ENCODE measurements at places on chromosomes 12 and 14.

DNA sequence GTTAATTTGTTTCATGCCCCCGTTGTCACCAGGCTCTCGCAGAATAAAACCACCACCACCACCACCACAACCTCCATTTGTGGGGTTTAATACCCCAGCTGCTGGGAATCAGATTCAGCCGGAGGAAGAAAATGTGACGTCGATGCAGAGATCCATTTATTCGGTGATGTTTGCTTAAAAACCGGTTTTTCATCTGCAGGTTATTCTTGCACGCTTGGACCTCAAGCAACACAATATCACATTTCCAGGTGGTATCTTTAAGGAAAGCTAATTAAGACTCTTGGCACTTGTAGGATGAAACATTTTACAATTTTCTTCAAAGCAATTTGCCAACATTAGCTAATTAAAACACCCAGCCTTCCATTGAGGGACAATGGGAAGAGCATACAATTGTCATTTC is 39.8 kb downstream of the SPRING1 start:
- no peak for DNase-seq

DNA sequence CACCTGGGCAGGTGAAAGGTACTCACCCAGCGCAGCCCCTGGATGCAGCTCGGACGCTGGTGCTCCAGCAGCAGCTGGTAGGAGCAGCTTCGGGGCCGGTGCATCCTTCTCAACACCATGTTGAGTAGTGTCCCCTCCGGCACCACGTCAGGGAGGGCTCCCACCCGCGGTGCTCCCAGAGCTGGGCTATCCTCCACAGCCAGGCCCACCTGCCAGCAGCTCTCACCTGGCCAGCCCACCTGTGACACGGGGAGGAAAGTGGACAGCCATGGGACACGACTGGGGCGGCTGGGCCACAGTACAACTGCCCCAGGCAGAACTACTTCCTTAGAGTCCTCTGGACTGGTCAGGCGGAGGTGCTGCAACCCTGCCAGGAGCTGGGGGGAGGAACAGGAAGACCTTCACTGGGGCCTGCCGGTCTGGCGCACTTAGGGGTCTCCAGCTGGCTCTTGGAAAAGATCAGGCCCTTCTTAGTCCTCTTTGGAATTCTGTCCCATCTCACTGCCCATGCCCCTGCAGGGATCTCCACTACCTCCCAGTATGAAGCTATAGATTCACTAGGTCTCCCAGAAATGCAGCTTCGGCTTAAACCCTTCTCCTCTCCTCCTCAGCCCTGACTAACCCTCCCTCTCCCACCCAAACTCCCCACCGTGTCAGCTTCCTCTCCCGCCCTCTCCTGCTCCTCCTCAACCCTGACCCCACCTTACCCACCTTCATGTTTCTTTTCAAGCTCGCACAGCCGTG is 668 bp downstream of the RAPGEF3 start:
- no peak for DNase-seq

DNA sequence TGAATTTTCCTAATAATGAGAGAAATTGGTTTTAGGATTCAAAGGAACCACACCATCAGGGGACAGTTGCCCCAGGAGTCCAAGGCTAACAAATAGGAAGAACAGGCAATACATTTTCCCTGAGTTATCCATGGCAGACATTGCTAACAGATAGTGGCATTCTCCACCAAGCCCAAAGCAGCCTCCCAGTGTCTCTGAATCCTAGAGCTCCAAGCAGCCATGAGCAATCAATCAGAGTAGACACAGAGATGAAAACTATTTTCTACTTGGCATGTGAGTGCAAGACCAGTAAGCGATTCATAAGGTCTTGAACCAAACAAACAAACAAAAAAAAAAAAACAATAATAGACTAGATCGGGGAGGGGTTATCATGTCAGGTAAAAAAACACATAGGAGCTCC is 515.7 kb downstream of the MED13L start:
- DNase-seq, result no peak

- DNase-seq, result no peak
Observed at GRCh38 chr14:57498659-57499058, 5.0 kb upstream of the CCDC198 start.

GRCh38 chr12:91965781-91966180 is 179.9 kb downstream of the BTG1 start:
- DNase-seq, result no peak

- DNase-seq, result no peak
Observed at GRCh38 chr12:129413295-129413694, 490.5 kb downstream of the TMEM132D start.

DNA sequence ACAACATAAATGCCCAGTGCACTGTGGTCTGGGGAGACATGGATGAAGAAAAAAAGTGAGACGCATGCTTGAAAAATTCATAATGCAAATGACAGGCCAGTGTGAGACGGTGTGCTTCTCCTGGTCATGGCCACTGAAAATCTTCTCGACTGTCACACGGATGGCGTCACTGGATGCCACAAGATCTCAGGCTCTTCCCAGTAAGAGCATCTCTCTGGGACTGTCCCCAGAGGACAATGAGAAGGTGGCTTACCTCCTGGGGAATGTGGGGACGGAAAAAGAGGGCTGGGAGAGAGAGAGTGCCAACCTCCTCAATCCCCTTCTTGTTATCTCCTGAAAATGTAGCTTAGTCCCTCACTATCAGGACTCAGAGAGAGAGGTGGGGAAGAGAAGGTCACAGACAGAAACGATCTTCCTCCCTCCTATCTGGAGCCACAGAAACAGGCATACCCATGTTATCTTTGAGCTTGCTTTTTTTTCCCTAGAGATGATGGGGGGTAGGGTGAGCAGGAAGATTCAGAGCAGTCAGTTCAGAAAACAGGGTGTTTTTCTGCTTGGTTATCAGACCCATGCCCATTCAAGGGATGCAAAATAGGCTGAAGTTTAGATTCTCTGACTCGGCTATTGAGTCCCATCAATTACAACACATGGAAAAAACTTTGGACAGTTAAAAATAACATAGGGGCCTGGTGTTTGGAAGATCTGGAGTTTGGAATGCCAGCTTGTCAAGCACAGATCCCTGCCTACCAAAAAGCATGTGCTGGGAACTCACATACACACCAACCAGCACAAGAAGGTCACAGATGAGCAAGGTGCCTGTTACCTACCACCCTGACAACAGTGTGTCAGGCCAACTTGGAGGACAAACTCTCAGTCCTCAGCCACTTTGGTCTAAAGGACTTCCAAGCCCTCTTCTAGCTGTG is 24.2 kb downstream of the DPF3 start:
- no peak for DNase-seq

DNA sequence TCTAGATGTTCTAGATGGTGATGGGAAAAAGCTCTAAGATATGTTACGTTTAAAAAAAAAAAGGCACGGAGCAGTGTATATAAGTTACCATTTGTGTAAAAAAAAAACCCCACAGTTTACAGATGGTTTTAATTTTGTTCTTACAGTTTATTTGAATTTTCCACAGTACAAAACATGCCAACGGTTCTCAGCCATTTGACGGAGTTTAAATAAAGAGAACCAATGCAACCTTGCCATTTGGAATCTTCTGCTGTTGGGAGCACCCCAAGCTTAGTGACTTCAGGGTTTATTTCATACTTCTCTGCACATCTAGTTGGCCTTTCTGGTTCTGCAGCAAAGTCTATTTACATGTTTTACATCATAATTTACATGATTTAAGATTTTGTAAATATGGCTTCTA is 7.7 kb upstream of the HPD start:
- DNase-seq, result no peak

DNA sequence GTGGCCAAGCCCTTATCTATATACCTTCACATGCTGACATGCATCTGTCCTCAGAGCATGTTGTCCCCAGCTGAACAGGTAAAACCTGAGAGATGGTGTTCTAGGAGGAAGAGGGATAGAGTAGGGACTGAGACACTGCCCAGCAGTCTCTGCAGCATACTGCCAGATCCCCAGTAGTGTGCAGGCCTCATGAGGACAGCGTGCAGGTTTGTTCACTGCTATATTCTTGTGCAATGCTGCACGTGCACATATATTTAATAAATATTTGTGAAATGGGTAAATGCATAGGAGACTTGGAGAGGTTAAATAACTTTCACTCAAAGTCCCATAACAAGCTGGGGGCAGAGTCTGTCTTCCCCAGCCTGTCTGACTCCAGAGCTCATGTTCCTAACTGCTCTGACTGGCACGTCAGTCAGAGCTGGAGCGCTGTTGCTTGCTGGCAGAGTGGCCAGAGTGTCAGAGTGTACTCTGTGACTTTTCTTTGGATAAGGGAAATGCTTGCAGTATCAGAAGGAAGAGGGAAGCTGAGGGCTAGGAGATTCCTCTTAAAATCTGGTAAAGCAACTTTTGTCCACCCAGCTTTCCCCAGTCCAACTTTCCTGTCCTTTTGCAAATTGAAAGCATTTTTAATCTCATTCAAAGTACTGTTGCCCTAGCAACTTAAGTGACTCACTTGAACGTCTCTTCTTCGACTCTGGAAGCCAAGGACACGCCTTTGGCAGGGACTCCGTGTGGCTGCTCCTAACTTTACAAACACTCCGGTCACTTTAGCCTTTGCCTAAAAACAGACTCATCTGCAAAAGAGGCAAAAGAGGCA is 14.9 kb upstream of the POLR3B start:
- no peak for DNase-seq

GRCh38 chr14:32426028-32426427 is 96.9 kb downstream of the AKAP6 start:
- no peak for DNase-seq

- no peak for DNase-seq
Observed at GRCh38 chr14:78975734-78976133, 805.6 kb downstream of the NRXN3 start.

Measured in stimulated activated CD4-positive, alpha-beta T cell treated with anti-CD3 and anti-CD28 coated beads, Interleukin-1b, Interleukin-23, amount 100 ng/mL, for 1 hour (primary cell).